ENCODE measurements at places on chromosomes 4 and X.

DNA sequence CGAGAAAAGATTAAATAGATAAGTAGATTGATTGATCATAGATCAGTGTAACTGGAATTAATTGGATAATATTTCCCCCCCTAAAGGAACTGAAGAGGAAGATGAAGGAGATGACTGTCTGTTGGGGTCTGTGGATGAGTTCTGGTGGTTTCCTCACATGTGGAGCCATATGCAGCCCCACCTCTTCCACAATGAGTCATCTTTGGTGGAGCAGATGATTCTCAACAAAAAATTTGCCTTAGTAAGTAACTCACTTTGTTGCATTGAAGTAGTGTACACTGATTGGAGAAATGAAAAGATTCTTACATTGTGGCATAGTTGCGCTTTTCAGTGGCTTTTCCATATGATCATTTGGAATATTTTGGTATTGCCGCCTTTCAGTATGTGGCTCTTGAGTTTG lies 80.4 kb downstream of the NDST3 start:
- DNase-seq: no peak

DNA sequence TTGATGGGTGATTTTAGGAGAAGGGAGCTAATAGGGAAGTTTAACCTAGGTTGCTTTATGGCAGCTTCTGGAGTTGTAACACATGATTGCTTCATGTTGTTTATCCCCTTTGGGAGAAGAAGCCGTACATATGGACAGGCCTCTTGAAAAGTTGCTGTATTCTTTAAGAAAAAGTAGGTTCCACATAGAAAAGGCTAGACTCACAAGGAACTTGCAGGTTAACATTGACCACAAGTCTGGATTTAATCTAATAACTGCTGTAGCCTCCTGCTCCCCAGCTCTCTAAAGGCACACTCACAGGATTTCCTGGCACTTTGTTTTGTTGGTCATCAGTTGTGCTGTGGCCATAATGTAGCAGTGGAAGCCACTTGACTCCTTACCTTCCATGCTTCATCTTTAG lies 19.7 kb downstream of the FNIP2 start:
- no peak for DNase-seq

DNA sequence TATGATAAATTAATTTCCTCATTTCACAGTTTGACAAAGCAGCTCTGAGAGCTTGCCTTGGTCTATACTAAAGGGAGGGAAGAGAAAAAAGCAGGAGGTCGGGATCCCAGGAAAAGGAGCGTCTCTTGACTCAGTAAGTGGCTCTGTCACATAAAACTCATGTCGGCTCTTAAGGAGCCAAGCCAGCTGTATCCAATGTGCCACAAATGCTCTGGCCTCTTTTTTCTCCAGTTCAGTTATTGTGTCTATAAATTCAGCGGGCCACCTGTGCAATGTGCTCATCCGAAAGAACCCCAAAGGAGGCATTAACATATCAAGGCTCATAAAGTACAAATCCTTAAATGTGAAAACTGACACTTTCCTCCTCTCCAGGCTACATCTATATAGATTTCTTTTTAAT lies 337.7 kb upstream of the FAM241A start:
- DNase-seq: no peak

DNA sequence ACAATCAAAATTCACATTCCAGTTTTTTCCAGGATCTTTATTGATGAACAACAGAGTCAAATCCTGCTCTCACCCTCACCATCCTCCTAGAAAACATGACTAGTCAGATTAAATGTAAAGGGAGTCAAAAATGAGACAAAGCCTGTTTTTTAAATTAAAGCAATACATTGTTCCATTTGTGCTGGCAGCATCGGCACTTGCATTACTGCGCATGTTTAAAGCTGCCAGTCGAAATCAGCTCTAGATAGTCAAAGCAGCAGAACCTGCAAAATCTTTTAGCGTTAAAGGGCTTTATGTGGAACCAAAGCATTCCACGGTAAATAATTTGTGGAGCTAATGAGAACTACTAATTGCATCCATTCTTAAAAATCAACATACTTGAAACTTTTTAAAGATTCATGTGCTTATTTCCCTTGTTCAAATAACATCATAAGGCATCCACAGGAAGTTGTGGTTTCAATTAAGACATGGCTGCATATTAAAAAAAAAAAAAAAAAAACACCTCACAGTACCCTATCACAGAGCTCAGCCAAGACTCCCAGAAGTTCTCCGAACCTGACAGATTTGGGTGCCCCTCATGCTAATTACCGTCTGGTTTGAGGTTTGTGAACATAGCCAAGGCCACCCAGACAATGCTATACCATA lies 82.2 kb downstream of the SH3KBP1 start:
- no peak for DNase-seq

- no peak for DNase-seq
Measured at GRCh38 chr4:31964685-31965084, 1244.5 kb downstream of the PCDH7 start.

GRCh38 chrX:110944751-110945675 lies 149.4 kb upstream of the CHRDL1 start:
- DNase-seq: no peak
